Renal cortex interstitium (tissue), 15 donors: ENCODE measurements at places on chromosomes 12 and 14.

DNA sequence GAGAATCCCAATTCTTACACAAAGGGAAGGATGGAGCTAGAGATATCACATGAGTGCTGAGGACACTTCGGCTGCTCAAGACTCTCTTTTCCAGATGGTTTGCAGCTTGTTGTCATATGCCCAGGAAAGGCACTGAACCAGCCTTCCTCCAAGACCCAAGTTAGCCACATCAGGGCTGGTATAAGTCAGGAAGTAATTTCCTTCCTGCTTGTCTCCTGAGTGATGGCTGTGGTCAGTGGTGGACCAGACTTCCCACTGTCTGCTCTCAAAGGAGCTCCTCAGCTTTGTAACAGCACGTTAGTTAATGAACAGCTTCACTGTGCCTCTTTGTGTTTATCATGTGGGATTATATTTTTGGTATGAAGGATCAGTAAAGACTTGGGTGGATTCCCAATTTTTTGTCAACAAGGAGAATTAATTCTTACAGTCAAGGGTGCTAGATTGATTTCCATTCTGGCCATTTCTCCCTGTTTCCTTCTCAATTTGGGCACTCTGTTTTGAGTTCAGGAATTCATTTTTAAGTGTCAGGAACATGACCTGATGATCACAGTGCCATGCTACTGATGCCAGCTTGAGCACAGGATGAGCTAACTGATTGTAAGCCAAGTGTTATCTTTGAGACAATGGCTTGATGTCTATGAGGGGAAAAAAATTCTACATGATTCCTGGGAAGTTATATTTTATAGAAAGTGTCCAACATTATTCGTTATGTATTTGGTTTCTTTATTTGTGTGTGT, 145.8 kb downstream of the GCH1 start:
- no peak for DNase-seq

- no peak for DNase-seq
Observed at GRCh38 chr12:51122844-51123243, 39.4 kb upstream of the CSRNP2 start.

DNA sequence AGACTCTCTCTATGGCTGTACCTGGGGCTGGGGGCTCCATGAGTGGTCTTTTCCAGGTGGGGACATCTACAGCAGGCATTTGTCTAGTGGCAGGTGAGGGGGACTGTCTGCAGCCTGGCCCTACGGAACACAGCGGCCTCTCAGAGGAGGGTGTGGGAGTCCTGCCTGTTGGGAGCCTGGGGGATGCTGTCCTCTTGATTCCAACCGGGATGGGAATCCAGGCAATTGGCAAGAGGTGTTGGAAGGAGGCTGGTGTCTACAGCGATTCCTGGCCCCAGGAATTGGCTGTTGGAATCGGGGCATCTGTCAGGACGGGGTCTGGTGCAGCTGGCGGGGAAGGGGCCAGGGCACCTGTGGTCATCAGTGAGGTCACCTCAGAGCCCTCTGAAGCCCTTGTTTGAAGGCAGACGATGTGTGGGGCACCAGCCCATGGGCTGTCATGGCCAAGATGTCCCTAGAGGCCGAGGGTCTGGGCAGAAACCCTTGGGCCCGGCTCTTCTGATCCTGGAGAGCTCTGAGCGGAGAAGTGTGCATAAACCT, 386.3 kb downstream of the TMEM121 start:
- DNase-seq, result no peak

- peak; percentile 29 for DNase-seq
Observed at GRCh38 chr14:33839193-33840076, 111.4 kb downstream of the EGLN3 start.
